IMR-90 (cell line): ENCODE measurements at places on chromosomes 2 and 18. TPM values are rescaled to one million over a fixed set of nuclear protein-coding genes. Genes with fewer than 3 reads are reported as not detected.

CXCR1 gene
- total RNA-seq: not detected in 2 replicates

GRCh38 chr2:23366720-23367119 is 18.3 kb upstream of the KLHL29 start:
- H3K27me3 ChIP-seq: peaks cover 11% of the 10 kb centered on the region
- no peak overlapping the region for H3K27ac ChIP-seq
- H3K36me3 ChIP-seq: no peaks in the 10 kb centered on the region
- no peak overlapping the region for H3K4me3 ChIP-seq
- H3K4me1 ChIP-seq: no peaks in the 10 kb centered on the region; the same call in 1 of the 2 replicates

- H3K36me3 ChIP-seq: no peaks in the 10 kb centered on the region
- no peak overlapping the region for H3K4me3 ChIP-seq
- H3K4me1 ChIP-seq: no peaks in the 10 kb centered on the region
- DNase-seq: no peak
These were observed 404.3 kb downstream of the ZNF521 start for GRCh38 chr18:24947521-24948305.

FKBP7 gene
- 32.6 and 36.9 TPM in 2 replicates for total RNA-seq

GRCh38 chr2:20635675-20636584 is 15.0 kb downstream of the HS1BP3 start:
- peak overlapping the region; percentile 41; the same call in 1 of the 2 replicates for H3K27ac ChIP-seq
- H3K4me1 ChIP-seq: peaks cover 11% of the 10 kb centered on the region
- peaks cover 26% of the 10 kb centered on the region; the same call in 1 of the 2 replicates for H3K36me3 ChIP-seq
- no peaks in the 10 kb centered on the region for H3K27me3 ChIP-seq

GRCh38 chr2:43083710-43084698 is 142.4 kb downstream of the ZFP36L2 start:
- peaks cover 61% of the 10 kb centered on the region for H3K4me1 ChIP-seq
- peak; percentile 55 for DNase-seq
- peak overlapping the region; percentile 93 for H3K27ac ChIP-seq

- no peaks in the 10 kb centered on the region for H3K36me3 ChIP-seq
- no peak overlapping the region for H3K4me3 ChIP-seq
- DNase-seq: peak; percentile 27
- H3K4me1 ChIP-seq: peaks cover 10% of the 10 kb centered on the region
These were observed 518.9 kb downstream of the TDRD15 start for GRCh38 chr2:21642647-21643046.

DSG4 gene
- total RNA-seq: not detected in 2 replicates
